Posterior vena cava (tissue), 2 donors: ENCODE measurements at places on chromosomes 3 and 15. TPM values are rescaled to one million over a fixed set of nuclear protein-coding genes. Genes with fewer than 3 reads are reported as not detected.

GRCh38 chr15:101250341-101250831, 1.5 kb downstream of the CHSY1 start:
- no peak for DNase-seq

- no peak for DNase-seq
Measured at GRCh38 chr15:94164971-94165370, 66.4 kb upstream of the MCTP2 start.

- DNase-seq = no peak
Measured at GRCh38 chr15:80604583-80605575, 90.2 kb upstream of the ABHD17C start.

GRCh38 chr3:40951636-40952035, 247.7 kb upstream of the CTNNB1 start:
- no peak for DNase-seq

DNA sequence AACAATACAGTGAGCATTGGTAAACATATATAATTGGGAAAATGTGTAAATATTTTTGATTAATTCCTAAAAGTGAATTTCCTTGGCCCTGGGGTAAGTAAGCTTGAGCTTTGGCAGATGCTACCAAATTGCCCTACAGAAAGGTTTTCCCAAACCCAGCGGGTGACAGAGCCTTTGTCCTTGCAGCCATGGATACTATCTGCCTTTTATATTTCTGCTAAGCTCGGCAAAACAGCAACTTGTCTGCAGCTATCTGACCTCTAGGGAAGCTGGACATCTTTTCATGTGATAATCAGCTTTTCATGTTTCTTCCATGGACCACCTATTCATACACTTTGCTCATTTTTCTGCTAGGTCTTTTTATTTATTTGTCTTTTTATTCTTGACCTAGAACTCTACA, 64.7 kb upstream of the SEC22A start:
- no peak for DNase-seq

GRCh38 chr15:82030176-82030575, 15.6 kb downstream of the MEX3B start:
- no peak for DNase-seq

CFAP44 gene
- 5.9 TPM for total RNA-seq

ALAS1 gene
- total RNA-seq = 28.5 TPM
